Esophagus mucosa (tissue), 1 donor: ENCODE measurements at places on chromosomes 6 and 20. TPM values are rescaled to one million over a fixed set of nuclear protein-coding genes. Genes with fewer than 3 reads are reported as not detected.

DNA sequence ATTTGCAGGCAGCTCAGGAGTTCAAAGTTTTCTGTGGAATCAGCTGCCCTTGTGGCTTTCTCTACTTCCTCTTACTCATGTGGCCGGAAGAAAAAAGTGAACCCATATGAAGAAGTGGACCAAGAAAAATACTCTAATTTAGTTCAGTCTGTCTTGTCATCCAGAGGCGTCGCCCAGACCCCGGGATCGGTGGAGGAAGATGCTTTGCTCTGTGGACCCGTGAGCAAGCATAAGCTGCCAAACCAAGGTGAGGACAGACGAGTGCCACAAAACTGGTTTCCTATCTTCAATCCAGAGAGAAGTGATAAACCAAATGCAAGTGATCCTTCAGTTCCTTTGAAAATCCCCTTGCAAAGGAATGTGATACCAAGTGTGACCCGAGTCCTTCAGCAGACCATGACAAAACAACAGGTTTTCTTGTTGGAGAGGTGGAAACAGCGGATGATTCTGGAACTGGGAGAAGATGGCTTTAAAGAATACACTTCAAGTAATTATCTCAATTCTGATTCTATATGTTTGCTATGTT is 1.1 kb downstream of the MGME1 start:
- ATAC-seq, result no peak

- ATAC-seq, result peak; percentile 27
Observed at GRCh38 chr6:100228437-100228833, 234.4 kb upstream of the MCHR2 start.

DNA sequence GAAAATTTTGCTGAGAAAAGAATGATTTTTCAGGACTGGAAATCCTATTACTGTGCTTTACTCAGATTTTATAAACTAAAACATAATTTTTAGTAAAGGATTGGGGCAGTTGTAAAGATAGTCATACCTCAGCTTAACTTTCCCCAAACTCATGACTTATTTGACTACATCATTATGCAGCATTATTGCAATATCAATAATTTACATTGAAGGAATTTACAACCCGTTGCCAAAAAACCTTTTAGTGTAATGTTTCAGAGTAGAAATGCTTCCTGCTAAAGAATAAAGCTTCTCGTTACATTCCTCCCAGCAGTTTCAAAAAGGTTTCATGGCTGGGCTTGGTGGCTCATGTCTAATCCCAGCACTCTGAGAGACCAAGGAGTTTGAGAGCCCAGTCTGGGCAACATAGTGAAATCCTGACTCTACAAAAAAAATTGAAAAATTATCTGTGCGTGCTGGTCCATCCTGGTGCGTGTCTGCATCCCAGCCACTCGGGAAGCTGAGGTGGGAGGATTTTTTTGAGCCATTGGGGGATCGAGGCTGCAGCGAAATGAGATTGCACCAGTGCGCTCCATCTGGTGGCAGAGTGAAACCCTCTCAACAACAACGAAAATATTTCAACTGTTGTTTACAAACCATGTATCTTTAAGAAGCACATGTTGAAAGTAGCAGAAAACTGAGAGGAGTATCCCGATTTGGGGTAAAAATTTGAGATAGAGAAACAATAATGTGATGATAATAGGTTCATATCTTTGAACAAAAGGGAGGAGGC is 4.4 kb downstream of the AMD1 start:
- ATAC-seq, result no peak

The PRL gene
- total RNA-seq, result not detected

DNA sequence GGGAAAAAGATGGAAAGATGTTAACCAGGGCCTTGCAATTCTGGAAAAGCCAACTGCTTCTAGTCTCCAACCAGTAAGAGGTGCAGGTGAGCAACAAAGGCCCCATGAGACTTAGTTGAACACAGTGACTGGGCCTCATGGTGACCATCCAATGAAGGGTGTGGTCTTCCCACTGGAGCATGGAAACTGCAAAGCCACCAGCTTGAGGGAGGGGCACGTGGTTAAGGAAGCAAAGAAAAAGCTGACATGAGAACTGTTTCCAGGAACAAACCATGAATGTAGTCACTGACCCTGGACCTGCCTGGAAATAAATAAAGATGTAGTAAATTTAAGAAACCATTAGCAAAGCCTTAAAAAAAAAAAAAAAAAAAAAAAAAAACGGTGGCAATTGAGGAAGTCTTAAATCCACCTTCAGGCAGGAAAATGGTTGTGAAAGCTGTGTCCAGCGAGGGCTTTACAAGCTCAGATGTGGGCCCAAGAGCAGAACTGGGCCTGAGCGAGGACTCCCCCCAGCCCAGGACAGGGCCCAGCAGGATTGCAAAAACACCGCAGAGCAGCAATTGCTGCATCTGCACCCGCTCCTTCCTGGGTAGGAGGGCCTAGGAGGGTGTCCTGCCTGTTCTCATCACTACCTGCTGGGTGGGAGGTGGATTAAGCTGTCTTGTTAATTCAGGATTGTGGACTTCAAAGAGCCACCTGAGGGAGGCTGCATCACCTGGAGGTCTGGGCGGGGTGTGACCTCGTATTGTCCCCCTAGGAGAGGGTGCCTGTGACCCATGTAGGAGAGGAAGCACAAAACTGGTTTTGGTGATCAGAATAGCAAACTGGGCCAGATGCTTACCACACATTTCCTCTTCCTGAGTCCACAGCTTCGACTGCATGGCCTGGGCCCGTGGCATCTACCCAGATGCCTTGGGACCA is 10.3 kb downstream of the GFRA4 start:
- ATAC-seq, result peak; percentile 52

The FUT9 gene
- total RNA-seq, result not detected

- ATAC-seq, result no peak
Observed at GRCh38 chr20:38623061-38623460, 21.5 kb downstream of the ARHGAP40 start.

The PGBD1 gene
- total RNA-seq, result 0.76 TPM

The NRSN1 gene
- not detected for total RNA-seq

DNA sequence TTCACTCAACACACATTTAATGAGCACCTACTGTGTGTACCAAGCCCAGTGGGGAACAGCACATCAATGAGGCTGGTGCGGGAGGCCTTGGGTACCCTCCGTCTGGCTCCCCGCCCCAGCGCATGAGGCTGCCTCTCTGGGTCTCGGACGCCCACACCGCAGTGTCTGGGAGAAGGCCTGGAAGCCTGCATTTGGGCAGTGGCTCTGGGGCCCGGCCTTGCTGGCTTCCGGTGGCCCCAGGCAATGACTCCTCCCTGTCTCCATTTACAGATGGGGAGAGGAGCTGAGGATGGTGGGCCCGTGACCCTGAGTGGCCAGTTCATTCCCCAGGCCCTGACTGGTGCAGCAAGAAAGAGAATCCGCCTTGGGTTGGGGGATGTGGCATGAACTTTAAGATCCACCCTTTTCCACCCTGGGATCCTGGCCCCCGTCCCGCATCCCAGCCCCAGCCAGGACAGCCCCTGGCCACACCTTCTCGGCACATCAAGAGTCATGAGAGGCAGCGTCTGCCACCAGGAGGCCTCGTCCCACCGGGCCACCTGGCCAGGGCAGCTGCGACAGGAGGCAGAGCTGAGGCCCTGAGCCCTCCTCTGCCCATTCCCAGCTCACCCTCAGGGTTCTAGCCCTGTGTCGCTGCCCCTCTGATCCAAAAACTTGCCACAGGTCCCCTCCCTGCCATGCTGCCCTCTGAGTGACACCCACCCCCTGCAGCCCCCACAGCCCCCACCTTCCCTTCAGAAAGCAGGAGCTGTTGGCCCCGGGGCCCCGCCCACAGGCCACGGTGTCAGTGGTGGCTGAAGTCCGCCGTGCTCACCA is 17.5 kb upstream of the MRGBP start:
- no peak for ATAC-seq

DNA sequence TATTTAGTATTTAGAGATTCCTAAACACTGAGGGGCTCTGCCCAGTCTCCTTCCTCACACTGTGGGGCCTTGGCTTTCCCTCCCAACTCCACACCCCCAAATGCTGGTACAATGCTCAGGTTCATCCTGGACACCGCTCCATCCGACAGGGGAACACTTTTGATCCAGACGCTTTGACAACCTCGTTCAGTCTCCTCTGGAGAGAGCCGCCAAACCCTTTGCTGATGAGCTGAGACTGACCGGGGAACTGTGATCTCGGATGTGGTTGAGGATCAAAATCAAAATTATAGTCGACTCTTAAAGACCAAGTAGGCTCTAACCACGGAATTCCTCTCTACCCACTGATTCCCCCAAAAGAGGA is 38.8 kb upstream of the HLA-E start:
- ATAC-seq, result no peak

The RIPPLY2 gene
- not detected for total RNA-seq

DNA sequence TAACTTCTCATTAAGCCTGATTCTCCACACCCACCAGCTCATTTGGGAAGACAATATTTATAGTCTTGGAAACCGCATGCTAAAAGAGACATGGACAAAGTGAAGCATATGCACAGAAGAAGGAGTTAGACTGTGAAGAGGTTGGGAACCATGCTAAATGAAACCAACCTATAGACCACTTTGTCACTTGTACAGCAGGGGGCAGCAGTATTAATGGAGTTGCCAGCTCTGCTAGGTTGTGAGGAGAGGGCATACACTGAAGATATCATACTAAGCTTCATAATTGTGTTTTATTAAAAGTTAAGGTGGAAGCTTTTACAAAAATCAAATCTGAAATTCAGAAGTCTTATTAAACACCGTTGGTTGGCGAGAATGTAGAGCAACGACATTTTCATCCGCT is 38.3 kb upstream of the HMGCLL1 start:
- peak; percentile 46 for ATAC-seq

DNA sequence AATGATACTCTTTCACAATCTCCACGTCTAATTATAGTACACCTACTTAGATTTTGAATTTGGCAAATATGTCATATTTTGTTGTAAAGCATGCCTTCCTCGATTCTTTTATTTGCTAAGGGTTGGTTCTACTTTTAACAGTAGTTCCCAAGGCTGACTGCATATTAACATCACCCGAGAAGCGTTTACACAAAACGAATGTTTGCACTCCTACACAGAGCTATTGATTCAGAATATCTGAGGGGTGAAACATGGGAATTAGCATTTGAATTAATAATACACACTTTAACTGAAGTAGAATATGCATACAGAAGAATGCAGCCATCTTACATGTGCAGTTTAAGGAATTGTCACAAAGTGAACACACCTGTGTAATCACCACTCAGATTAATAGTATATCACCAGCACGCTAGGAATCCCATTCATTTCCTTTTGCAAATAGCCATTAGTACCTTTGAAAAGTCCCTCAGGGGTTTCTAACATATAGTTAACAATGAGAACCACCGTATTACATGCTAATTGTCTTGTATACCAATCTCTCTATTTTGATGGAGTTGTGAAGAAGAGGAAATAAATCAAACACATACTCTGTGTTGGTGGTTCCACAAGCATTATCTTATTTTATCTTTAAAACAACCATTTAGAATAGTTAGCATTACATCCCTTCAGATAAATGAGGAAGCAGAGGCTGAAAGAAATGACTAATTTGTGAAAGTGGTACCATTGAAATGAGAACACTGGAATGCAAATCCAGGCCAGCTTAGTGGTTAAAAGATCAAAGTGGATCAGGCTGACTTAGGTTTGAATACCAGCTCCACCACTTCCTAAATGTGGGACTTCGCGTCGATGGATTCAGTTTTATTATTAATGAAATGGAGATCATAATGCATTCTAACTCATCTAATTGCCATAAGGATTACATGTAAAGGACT is 317.6 kb downstream of the HDGFL1 start:
- peak; percentile 50 for ATAC-seq

The CTAGE9 gene
- not detected for total RNA-seq

DNA sequence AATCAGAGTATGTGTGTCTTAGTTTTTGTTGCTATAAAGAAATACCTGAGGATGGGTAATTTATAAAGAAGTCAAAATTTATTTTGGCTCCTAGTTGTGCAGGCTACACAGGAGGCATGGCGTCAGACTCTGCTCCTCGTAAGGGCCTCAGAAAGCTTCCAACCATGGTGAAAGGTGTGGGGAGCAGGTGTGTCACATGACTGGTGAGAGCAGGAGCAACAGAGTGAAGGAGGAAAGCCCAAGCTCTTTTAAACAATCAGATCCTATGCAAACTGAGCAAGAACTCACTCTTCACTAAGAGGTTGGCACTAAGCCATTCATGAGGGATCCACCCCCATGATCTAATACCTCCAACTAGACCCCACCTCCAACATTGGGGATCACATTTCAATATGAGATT is 1524.3 kb downstream of the HACE1 start:
- no peak for ATAC-seq

GRCh38 chr20:49106328-49106727 is 60.2 kb downstream of the CSE1L start:
- no peak for ATAC-seq

GRCh38 chr20:45515147-45515913 is at the start of gene SPINT3:
SPINT3 (minus strand) TSS chr20:45515622; CDS start chr20:45515608, 14 bp downstream.
- no peak for ATAC-seq

GRCh38 chr6:89059227-89059626 is 21.3 kb upstream of the PNRC1 start:
- ATAC-seq, result no peak

The GGT7 gene
- 5.1 TPM for total RNA-seq

The WFDC10B gene
- not detected for total RNA-seq

The OLIG3 gene
- not detected for total RNA-seq

DNA sequence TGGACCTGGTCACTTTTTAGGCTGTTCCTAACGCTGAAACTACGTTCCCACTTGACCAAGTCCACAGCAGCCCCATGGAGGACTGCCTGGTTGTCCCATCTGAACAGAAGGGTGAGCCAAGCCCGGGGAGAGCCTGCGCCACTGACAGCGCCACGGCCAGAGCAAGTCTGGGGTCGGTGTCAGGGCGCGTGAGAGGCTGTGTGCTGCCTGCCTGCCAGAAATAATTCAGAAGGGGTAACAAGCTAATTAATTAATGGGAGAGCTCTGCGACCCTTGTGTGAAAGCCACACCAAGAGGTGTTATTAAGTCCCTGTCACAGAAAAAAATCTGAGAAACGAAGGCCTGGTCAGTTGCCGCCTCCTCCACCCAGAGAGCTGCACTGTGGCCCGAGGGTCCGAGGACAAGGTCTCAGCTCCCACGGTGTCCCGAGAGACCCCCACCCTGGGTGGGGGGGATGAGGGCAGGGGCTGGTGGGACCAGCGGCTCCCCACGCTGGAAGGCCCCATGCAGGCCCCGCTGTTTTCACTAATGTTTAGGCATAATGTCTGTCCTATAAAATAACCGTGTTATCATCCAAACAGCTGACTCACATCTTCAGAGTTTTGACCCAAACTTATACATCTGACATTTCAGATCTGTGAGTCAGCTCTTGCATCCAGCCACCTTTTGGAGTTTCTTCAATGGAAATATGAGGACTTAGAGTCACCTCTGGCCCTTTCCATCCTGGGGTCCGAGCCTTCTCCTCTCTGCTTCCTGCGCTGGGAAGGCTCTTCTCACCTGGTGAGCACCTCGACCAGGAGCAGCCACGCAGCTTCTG is 58.5 kb downstream of the DLL1 start:
- ATAC-seq, result no peak
